ENCODE measurements at places on chromosomes 4 and X.
A peak's percentile ranks its signal among the peaks of the same experiment; 100 is the strongest.

- DNase-seq, result peak; percentile 87
Measured at GRCh38 chr4:76590798-76591281, 155.8 kb downstream of the SHROOM3 start.

GRCh38 chr4:17468619-17469221, 43.2 kb downstream of the QDPR start:
- DNase-seq, result peak; percentile 51

DNA sequence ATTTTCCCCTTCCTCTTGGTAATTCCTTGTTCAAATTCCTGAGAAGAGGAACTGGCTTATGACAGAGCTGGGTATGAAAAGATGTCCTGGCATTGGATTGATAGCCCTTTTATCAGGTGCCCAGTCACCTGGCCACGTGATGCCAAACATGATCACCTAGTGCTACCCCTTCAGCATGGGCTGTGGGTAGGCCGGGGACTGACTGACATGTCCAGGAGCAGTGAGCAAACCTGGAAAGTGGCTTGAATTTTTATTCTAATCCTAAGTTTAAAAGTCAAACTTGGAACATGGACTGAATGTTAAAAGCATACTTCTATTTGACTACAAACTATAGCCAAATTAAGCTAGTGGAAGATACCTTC, 99.7 kb upstream of the CXCL13 start:
- DNase-seq, result no peak

GRCh38 chrX:129631849-129632248, 22.9 kb downstream of the APLN start:
- DNase-seq, result no peak

DNA sequence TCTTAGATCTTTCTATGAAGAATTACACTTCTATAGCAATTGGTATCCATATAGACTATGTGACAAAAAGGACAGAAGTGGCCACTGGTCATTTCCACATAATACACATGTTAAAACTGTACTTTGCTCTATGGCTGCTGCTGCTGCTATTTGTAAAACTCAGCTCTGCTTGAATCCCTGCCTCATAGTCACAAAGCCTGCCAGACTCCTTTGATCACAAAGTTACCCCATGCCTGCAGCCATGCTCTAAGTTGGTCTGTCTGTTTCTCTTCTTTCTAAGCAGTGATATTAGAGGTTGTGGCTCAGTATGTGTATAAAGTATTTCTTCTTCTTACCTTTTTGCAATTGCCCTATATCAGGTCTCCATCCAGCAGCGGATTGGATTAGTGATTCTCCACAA, 210.9 kb downstream of the GRID2 start:
- no peak for DNase-seq

DNA sequence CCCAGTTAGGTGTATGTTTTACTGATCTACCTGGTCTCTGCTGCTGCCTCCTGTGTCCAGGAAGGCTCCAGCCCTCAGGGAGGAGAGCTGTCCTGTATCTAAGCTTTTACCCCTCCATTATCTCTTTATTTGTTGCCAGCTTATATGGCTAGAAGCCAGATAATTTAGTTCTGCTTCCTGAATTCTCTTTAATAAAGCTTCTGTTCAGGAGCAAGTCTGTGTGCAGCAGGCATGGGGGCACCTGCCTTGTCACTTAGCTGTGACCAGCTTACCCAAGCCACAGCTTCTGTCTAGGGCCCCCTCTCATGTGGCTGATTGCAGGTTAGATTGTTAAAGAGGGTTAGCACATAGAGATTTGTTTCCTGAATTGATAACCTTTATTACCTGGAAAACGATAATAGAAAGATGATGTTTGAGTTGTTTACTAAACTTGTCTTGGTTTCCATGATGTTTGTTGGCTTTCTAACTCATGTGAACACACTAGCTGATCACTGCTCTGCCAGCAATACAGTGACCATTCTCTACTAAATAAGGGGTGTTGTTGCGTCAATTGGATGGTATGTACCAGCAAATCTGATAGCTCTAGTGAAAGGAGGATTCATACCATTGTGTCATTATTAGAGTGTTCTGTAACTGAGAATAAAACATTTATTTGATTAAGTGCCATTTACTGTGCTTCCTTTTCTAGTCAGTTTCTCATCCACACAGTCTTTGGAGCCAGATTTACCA, 189.8 kb upstream of the ANK2 start:
- no peak for DNase-seq

DNA sequence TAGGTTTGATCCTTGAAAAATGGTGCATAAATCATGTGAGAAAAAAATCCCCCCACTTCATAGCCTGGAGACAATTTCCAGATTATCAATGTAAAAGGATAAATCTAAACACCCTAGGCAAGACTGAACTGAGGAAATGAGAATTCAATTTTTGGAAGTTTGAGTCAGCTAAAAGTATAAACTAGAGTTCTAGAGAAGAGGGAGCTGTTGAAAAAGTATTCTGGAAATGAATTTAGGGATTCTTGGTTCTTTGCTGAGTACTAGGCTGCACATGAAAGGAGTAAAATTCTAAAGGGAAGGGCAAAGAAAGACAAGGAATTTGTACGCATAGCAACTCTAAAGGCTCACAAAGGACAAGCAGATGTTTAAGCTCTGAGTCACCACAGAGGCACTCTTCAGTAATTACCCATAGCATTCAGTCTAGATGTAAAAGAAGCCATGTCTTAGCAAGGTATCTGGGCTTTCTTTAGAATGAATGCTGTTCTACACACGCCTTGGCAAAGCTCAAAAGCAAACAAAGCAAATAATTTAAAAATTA, 896.5 kb downstream of the PDHA2 start:
- peak; percentile 71 for DNase-seq

DNA sequence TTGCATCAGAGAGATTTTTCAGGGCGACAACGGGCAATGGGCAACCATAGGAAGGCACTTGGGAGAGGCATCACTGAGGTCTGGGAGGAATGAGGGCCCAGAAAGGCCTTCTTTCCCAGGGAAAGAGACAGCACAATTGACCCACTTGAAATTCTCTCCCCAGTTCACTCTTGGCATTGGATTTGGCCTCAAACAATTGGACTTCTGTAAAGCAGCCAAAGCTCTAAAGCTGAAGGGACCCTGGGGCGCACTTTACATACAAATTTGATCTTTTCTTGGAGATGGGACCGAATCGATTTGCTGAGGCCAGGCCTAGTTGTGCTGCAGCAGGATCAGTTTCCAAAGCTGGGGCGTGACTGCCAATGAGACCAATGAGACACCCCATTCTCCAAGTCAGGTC, 3.2 kb downstream of the ARHGAP36 start:
- no peak for DNase-seq

GRCh38 chr4:2832309-2832980, 11.2 kb upstream of the ADD1 start:
- DNase-seq, result no peak

GRCh38 chr4:6273661-6273990, 4.0 kb downstream of the WFS1 start:
- DNase-seq, result no peak

DNA sequence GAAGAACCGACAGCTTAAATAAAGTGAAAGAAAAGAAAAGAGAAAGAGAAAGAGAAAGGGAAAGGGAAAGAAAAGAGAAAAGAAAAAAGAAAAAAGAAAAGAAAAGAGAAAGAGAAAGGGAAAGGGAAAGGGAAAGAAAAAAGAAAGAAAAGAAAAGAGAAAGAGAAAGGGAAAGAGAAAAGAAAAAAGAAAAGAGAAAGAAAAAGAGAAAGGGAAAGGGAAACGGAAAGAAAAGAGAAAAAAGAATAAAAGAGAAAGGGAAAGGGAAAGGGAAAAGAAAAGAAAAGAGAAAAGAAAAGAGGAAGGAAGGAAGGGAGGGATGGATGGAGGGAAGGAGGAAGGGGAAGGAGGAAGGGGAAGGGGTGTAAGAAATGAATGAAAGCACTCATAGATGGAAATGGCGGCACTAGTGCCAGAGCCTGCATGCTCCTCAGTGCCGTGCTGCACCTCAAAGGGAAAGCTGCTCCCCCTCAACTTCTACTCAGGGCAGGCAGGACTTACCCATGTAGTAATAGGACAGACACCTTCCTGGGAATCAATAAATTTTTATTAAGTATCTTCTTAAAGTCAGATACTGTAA, 70.7 kb downstream of the AFAP1 start:
- no peak for DNase-seq

DNA sequence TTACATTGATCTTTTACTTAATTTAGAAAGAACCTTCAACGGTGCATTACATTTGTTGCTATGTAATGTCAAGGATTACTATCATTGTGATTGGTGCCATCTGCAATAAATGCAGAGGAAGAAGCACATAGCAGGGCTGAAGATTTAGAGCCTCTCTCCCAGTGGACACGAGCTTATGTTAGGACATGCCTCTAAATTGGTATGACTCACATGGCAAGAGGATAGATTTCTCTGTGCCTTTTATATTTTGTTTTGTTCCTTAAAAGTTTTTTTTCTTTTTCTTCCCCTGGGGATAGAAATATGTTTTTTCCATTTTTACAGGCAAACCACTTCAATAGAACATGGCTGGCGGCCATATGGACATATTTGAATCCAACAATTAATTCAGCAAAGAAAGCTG, 205.0 kb upstream of the HAND2 start:
- DNase-seq, result peak; percentile 13

GRCh38 chr4:10117359-10118047, 904 bp upstream of the WDR1 start:
- DNase-seq, result peak; percentile 35

- DNase-seq, result no peak
Measured at GRCh38 chrX:46850771-46851170, 13.9 kb downstream of the RP2 start.

DNA sequence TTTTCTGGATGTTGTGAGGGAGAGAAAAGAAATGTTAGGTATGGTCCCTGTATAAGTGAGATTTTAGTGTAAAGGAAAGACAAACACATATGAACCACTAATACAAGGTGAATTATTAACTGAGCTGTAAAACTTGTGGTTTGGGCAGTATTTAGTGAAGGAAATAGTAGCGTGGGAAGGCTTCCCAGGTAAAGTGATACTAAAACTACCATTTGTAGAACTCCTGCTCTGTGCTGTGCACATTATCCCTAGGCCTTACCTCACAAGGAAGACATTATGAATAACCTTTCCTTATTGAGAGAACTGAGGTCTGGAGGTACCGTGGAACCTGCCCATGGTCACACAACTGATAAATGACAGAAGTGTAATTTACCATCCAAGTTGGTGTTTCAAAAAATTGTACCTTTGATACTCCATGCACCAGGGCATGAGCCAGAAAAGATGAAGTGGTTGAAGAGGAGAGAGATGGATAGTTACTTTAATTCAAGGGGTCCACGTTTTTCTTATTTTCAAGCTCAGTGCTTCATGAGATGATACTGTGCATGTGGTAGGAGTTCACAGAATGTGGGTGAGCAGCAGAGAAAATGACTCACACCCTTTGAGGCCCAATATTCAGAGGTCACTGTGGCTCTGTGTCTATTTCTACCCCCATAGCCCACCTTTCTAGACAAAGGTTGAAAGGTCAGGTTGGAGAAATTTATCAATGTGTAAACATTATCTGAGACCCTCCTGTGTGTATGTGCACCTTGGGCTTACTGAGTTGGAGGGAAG, 2.6 kb upstream of the VSIG4 start:
- no peak for DNase-seq

DNA sequence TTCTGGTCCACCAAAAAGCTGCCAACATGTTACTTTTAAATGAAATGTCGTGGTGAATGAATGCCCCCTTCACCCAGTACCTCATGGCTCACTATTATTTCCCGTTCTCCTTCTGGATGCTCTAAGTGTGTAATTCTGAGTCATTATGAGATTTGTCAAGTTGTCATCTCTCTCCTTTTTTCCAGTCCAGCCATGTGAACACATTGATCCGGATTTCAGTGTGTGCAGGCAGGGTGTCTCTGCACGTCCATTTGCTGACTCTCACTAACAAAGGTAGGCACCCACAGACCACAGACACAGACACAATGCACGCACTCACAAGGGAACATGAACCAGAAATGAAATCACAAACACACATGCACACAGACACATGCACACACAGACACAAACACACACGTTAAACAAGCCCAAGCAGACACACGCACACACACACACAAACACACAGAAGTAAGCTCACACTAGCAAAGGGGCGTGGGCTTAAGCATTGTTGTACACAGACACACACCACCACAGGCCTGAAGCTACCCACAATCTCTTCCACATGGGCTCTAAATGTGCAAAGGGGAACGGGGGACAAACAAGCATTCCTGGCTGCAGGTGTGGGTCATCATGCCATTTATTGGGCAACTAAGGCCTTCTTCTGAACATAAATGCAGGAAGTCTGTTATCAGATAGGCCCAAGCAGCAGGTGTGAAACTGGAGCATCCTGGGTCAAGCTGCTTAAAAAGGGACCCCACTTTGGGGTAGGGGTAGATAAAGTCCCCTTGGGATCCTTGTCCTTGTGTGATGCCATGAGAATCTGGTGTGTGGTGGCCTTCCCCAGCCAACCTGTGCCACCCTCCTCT, 58.1 kb downstream of the NBDY start:
- no peak for DNase-seq

DNA sequence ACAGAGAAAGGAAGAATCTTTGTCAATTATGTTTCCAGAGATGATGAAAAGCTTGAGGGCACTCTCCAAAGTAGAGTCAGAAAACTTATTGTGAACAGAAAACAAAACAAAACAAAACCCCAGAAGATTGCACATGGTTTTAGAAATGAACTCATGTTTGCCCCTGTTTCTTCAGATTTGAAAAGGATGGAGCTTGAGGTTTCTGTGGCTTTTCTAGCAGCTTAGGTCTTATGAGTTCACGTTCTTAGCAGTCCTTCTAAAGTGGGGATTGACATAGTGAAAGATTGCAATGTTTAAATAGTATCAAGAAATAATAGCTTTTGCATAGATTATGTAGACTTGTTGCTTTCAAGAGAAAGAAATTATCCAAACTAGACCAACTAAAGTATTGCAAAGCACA, 421.8 kb downstream of the GBA3 start:
- DNase-seq, result peak; percentile 2

DNA sequence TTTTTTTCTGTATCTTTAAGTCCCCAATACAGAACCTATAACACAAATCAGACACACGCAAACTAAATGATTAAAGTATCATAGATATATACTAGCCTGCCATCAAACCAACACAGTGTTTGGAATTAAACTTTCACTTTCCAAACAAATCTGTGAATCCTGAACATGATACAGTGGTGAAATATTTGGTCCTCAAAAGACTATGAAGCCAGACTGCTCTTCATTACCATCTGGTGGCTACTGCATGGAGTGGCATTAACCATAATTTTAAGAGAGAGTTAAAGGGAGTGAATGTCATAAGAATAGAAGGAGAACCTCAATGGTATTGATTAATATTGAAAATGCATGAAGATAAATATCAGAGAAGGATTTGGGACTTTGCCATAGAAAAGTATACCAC, 9.2 kb upstream of the GABRA4 start:
- no peak for DNase-seq

DNA sequence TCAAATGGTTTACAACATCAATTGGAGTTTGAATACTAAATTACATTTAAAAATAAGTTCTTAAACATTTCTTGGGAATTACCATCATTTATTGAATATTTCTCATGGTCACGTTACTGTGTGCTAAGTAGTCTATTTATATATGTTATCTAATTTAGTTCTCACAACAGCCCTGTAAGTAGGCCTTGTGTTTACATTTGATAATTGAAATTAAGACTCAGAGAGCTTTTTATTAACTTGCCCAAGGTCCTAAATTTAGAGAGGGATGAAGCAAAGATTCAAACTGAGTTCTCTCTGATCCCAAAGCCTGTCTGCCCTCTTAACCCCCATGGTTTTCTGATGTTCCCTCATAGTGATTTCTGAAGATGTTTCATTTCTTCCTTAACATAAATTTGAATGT, 103.7 kb downstream of the CEP135 start:
- no peak for DNase-seq

- DNase-seq, result peak; percentile 46
Measured at GRCh38 chr4:16192631-16193518, 33.4 kb downstream of the TAPT1 start.
